ENCODE measurements at places on chromosomes 6 and 20. TPM values are rescaled to one million over a fixed set of nuclear protein-coding genes. Genes with fewer than 3 reads are reported as not detected.

Gene DPPA5
- total RNA-seq, result not detected

Gene PACSIN1
- total RNA-seq, result 0.11 TPM

Gene SYNDIG1
- not detected for total RNA-seq

Gene SLC22A16
- 0.18 TPM for total RNA-seq

Gene SIRPG
- total RNA-seq, result 68.0 TPM

Gene ZNF334
- 1.3 TPM for total RNA-seq

Data from T-helper 2 cell treated with Interferon-gamma antibody and Interleukin-4, amounts not matched to agents 100 ng/mL and 5 ng/mL, for 36 hours (primary cell).